Naive B cell (primary cell): ENCODE measurements at places on chromosomes 3 and 15. TPM values are rescaled to one million over a fixed set of nuclear protein-coding genes. Genes with fewer than 3 reads are reported as not detected.

KLHL6 gene
- polyA plus RNA-seq = 11.2 TPM

LMAN1L gene
- polyA plus RNA-seq = not detected

DNA sequence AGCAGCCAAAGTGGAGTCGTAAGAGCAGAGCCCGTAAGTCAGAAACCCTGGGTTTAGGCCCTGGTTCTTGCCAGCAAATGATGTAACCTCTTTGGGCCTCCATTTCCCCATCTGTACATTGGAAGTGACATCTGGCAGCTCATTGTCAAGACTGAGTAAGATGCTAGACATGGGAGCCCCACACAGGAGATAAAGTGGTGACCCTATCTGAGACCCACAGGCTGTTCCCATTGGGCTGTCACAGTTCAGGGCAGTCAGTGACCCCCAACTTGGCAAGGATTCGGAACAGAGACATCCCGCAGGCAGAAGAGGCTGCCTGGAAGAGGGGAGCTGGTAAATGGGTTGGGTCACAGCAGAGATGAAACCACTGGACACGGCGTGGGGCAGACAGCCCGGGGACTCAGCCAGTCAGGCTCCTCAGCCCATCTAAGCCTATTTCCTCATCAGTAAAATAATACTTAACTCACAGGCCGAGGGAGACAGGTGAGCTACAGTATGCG is 1.8 kb downstream of the CLN6 start:
- H3K27ac ChIP-seq = no peak overlapping the region
- no peak for DNase-seq
- no peaks in the 10 kb centered on the region for H3K36me3 ChIP-seq
- no peaks in the 10 kb centered on the region for H3K27me3 ChIP-seq
- peaks cover 31% of the 10 kb centered on the region for H3K4me1 ChIP-seq
- peak overlapping the region; percentile 87 for H3K4me3 ChIP-seq

- DNase-seq = no peak
- no peak overlapping the region for H3K4me3 ChIP-seq
- no peak overlapping the region for H3K27ac ChIP-seq
- H3K27me3 ChIP-seq = no peaks in the 10 kb centered on the region
These were observed 418.3 kb downstream of the OTOL1 start for GRCh38 chr3:161914703-161915417.

DNA sequence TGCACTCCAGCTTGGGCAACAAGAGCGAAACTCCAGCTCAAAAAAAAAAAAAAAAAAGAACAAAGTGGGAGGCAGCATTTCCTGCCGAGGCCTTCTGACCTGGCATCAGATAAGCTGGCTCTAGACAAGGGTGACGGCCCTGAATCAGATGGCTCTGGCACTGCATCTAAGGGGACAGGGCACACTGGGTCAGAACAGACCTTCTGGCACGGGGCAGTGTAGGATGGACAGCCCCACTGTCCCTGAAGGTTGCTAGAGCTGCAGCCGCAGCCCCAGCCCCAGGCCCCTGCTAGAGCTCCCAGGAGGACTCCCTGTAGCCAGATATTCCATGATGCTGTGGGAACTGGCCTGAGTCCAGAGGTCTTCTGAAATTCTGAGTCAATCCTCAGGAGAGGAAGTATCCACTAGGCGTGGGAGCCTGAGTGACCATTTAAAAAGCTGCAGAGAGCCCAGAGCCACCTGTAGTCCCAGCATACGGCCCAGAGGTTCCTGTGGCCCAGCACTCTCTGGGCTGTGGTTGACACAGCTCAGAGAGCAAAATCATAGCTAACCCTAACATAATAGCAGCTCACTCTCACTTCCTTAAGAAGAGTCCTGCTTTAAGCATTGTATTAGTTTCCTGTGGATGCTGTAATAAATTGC is 69.2 kb upstream of the MFGE8 start:
- no peaks in the 10 kb centered on the region for H3K36me3 ChIP-seq
- H3K4me1 ChIP-seq = peaks cover 5% of the 10 kb centered on the region
